Motor neuron (in vitro differentiated cells): ENCODE measurements at places on chromosomes 1 and 21.

- ATAC-seq = peak; percentile 65
Measured at GRCh38 chr1:50422946-50423669, at the start of gene DMRTA2. DMRTA2 (minus strand) TSS chr1:50423443; CDS start chr1:50421536, 1,907 bp downstream.

DNA sequence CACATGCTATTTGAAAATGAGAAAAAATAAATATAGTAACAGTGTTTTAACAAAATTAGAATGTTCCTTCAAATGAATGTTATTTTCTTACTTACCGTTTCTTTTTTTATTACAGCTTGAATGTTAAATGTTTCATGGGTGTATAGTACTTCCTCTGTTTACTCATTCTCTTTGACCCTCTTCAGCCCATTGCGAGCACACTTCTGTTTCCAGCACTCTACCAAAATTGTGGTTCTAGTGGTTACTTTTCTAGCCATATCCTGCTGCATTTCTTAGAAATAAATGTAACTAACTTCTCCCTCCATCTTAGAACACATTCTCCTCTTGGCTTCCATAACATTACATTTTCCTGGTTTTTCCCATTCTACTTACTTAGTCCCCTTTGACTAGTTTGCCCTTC lies 190.0 kb upstream of the C1orf105 start:
- ATAC-seq = no peak

- no peak for ATAC-seq
Measured at GRCh38 chr21:37770461-37770860, 145.8 kb downstream of the KCNJ6 start.

DNA sequence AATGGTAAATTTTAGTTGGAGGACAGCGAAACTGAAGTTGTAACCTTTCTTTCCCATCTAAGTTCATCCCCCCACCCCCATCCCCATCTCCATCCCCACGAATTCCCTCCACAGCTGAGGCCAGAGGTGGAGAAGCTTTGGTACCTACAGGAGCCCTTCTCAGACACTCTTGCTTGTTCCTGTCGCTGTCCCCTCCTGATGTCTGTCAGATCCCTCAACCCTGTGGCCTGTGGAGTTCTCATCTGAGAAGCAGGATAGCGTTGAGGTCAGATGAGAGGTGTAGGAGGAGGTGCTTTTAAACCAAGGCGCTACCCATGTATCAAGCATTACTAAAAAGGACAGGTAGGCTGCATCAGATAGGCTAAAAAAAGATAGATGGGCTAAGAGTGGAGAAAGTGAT lies 769 bp downstream of the NTPCR start:
- peak; percentile 9 for ATAC-seq

DNA sequence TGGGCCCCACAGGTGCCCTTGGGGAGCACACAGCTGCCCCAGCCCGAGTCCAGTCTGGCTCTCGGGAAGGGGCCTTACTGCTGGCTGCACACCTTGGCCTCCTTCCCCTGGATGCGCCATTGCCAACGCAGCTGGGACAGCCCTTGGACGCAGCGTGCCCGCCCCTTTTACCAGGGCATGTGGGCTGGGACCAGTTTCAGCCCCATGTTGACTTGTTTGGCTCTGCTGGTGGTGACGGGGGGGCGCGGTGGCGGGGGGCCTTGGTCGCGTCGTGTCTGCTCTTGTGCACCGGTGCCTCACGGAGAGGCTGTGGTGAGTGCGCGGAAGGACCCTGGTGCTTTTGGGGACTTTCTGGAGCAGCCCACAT lies 19.6 kb downstream of the SKI start:
- no peak for ATAC-seq

DNA sequence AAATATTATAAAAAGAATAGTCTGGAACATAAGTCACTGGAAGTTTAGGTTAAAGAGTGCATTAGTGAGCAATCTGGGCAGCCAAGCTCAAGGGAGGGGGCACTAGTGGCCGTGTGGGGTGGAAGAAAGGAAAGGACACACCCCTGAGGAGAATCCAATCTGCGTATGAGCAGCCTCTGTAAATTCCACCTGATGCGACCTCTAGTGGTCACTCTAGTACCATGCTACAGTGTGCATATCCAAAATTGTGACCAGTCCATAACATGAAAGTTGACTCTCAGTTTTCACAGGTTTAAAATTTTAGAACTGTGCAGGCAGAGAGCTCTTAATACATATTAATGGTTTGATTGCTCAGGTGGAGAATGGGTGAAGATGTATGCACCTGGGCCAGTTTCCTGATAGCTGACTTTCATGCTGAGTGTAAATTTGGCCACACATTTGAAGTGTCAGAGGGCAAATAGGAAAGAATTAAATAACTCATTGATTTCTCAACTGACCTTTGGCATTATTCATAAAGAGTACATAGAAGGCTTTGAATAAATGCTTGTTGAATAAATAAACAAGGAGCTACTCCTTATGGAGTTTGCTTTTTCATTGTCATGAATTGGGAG lies 105.9 kb upstream of the C21orf91 start:
- ATAC-seq = peak; percentile 68

- no peak for ATAC-seq
Measured at GRCh38 chr21:25885405-25885804, 150.6 kb downstream of the GABPA start.
